ENCODE measurements at places on chromosomes 7 and 10.
A peak's percentile ranks its signal among the peaks of the same experiment; 100 is the strongest.

- DNase-seq: peak; percentile 3
Observed at GRCh38 chr10:127117125-127117524, 79.3 kb downstream of the INSYN2A start.

- DNase-seq: no peak
Observed at GRCh38 chr7:121279060-121279620, 49.7 kb upstream of the WNT16 start.

DNA sequence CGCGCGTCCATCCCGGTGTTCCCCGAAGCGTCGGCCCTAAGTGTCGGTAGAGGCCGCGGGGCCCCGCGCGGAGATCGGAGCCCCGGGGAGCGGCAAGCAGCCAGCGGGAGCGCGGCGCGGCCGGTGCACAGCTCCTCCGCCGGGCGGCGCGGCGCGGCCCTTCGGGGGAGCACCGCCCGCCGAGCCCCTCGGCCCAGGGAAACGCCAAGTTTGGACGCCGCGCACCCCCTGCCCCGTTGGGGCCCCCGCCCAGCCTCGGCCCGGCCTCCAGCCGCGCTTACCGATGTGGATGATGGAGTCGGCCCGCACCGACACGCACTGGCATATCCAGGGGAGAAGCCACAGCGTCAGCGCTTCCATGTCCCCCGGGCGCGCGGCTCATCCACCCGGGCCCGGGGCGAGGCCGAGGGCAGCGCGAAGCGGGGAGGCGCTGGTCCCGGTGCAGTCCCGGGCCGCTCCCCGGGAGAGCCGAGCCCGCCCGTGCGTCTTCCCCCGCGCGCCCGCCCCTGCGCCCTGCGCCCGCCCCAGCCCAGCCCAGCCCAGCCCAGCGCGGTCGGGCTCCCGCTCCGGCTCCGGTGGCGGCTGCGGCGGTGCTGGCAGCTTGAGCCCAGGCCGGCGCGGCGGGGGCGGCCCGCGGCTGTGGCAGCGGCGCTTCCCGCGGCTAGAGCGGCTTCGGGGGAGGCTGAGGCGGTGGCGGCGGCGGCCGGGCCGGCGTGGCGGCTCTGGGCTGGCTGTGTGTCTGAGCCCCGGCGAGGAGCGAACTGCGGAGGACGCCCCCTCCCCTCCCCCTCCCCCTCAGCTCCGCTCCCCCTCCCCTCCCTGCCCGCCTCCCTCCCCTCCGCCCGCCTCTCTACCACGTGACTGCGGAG is at the start of gene GRID1:
GRID1 (minus strand) TSS at position 763 of the 869 bp plus-strand sequence.
- DNase-seq: no peak

GRCh38 chr7:159120540-159120919 is 24.1 kb downstream of the VIPR2 start:
- DNase-seq: no peak

GRCh38 chr7:148115308-148115707 is 475.3 kb upstream of the C7orf33 start:
- no peak for DNase-seq

GRCh38 chr10:35326466-35327235 is 9.7 kb upstream of the CCNY start:
- DNase-seq: no peak

DNA sequence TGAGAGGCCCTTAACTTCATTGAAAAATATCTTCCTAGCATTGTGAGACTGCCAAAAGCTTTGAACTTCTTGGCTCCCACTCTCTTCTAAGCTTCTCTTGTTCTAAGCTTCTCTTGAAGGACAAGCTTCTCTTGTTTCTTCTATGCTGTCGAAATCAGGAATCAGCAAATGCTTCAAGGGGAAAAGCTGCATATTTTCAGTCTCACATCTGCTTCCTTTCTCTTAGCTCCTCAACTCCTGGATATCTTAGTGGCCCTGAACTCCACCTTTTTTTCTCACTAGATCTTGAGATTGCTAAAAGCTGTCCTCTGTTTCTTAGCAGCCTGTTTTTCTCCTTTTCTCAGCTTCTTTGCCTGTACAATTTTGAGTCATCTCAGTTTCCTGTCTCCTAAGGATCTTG is 73.0 kb downstream of the NEUROD6 start:
- no peak for DNase-seq

DNA sequence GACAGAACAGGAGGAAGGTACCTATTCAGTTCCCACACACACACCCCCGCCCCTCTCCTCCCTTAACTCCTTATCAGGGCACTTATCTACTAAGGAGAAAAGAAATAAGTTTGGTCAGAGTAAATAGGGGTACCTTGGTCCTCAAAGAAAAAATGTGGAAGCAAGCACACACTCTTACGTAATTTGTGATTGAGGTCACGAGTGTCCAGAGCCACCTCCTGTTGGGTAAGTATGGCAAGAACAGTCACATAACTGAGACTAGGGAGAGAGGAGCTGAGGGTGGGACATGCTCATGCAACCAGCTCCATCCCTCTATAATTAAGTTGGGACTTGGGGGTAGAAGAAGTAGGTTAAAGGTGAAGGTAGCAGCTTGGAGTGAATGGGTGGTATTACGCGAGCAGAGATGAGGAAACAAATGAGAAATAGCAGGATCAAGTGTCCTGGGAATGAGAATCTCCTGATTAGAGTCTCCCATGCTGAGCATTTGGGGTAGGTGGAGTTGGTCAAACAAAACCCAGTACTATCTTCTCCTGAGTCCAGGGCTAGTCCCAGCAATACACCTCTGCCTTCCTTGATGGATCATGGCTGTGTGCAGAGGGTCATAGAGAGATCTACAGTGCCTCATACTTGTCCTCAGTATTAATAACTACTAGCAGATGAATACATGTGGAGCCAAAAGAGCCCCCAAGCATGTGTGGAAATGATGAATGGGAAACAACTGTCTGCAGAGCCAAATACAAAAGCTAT is 77.1 kb downstream of the GSAP start:
- no peak for DNase-seq

- no peak for DNase-seq
Observed at GRCh38 chr10:1047937-1048336, 982 bp downstream of the IDI1 start.

DNA sequence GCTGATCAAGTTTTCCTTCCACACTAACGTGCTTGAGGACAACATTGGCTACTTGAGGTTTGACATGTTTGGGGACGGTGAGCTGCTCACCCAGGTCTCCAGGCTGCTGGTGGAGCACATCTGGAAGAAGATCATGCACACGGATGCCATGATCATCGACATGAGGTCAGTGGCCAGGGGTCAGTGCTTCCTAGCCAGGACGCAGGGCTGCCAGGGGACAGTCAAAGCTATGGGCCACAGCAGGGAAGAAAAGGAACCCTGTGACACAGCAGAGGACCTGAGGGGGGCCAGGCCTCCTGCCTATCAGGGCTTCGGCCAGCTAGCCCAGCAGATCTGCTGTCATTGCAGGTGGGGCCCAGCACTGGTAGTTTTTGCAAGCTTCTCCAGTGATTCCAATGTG is 5.2 kb downstream of the RBP3 start:
- no peak for DNase-seq

- DNase-seq: no peak
Observed at GRCh38 chr10:123170961-123171360, 16.8 kb downstream of the BUB3 start.

DNA sequence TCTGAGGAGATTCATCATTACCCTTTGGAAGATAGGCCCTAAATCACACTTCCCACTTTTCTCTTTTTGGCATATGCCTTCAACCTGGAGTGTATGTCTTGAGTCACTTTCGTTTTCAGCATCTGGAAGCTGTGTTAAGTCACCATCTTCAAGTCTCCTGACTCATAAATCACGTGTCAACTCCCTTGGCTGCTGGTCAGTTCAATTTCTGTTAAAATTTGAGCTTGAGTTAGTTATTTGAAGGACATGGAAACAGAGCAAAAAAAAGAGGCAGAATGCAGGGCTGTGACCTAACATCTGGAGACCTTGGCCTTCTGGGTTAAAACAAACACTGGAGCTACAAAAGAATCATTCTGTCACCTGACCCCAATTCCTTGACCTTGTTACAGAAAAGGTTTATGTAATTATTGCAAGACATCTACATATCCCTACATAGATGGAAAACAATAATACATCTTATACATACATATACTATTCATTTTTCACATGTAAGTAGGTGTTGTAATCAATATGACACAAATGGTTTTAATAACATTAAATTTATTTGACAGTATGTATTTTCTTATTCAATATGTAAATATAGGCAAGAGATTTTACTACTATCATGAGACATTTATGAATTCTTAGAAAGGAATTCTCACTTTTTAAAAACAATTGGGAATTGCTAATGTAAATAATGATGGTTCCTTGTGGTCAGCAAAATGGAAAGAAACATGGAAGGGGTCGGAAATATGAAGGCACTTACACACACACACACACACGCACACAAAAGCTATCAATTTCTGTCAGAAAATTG is 169.7 kb upstream of the PHYHIPL start:
- DNase-seq: no peak

GRCh38 chr10:46227936-46228562 is 58.7 kb upstream of the ANTXRL start:
- no peak for DNase-seq

GRCh38 chr10:71435571-71436267 is 39.0 kb downstream of the CDH23 start:
- no peak for DNase-seq

GRCh38 chr10:31018962-31019361 is 12.7 kb downstream of the ZNF438 start:
- DNase-seq: no peak

GRCh38 chr10:125154529-125154928 is 5.8 kb downstream of the CTBP2 start:
- DNase-seq: no peak

GRCh38 chr10:102713539-102713813 is 721 bp downstream of the ARL3 start:
- DNase-seq: no peak

Data from BJ (cell line).